Stimulated activated CD4-positive, alpha-beta T cell treated with anti-CD3 and anti-CD28 coated beads, TNF-alpha, amount 100 ng/mL, for 48 hours (primary cell): ENCODE measurements at places on chromosomes 11 and 22.

GRCh38 chr22:41551877-41552582 is 7.8 kb upstream of the POLR3H start:
- no peak for DNase-seq

- no peak for DNase-seq
These were observed 808 bp downstream of the SNAP29 start for GRCh38 chr22:20859615-20860014.

- no peak for DNase-seq
These were observed 18.6 kb upstream of the MCHR1 start for GRCh38 chr22:40660730-40661129.

- DNase-seq, result no peak
These were observed 65.2 kb downstream of the PDE2A start for GRCh38 chr11:72609045-72609444.

DNA sequence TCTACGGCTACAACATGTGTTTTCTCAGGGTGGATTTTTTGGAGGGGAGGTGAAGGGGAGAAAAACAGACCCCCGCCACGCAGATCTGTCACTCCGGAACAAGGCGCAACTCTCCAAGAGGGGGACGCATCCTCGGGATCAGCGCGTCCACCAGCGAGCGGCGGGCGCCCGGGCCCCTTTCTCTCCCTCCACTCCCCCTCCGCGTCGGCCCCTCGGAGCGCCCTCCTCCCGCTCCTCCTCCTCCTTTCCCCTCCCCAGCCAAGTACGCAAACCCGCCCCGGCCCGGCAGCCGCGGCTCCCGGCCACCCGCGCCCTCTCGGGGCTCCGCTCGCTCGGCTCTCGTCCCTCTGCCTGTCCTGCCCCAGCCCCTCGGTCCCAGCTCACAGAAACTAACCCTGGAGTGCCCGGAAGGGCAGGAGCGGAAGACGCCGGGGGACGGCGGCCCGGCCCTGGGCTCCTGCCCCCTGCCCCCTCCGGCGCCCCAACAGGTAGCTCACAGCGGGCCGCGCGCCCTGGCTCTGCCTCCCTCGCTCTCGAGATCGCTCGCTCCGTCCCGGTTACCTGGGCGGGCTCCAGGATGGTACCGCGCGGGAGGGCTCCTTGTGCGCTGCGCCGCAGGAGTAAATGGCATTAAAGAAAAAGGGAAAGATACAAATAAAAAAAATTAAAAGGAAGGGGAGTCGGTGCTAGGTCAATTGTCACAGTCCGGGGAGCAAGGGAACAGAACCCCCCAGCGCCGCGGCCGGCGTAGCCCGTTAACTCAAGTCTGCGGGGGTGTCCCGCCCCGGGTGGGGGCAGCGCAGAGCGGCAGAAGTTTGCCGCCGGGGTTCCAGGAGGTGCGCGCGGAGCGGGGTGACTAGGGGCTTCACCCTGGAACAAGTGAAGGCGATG is 131.4 kb upstream of the C11orf58 start:
- no peak for DNase-seq

DNA sequence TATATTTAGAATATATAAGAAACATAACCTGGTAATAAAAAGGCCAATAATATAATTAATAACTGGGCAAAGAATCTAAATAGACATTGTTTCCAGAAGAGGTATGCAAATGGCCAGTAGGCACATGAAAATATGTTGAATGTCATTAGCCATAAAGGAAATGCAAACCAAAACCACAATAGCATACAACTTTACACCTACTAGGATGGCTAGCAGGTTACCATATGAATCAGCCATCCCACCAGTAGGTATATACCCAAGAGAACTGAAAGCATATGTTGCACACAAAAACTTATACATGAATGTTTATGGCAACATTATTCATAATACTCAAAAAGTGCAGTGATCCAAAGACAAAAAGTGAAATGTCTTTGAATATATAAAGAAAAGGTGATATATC is 2.7 kb upstream of the OR2D2 start:
- no peak for DNase-seq

DNA sequence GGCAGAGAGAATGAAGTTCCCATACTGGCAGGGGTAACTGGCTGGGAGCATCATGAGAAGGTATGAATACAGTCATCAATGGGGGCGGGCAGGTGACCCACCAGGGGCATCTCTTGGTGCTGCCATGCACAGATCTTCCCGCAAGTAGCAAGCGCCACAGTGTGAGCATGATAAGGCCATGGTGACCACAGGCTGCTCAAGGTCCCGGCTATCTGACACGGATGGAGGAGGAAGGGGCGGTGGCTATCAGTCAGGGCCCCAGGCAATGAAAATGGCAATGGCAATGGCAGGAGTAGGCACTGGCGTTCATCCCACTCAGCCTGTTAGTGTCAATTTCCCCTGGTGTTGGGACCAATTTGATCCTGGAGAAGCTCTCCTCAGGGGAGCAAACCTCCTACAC is 21.6 kb downstream of the ASCL2 start:
- no peak for DNase-seq

- DNase-seq, result no peak
These were observed 39.2 kb upstream of the SLC36A4 start for GRCh38 chr11:93236741-93237675.

GRCh38 chr11:17378655-17379054 is 9.8 kb downstream of the KCNJ11 start:
- DNase-seq, result no peak

DNA sequence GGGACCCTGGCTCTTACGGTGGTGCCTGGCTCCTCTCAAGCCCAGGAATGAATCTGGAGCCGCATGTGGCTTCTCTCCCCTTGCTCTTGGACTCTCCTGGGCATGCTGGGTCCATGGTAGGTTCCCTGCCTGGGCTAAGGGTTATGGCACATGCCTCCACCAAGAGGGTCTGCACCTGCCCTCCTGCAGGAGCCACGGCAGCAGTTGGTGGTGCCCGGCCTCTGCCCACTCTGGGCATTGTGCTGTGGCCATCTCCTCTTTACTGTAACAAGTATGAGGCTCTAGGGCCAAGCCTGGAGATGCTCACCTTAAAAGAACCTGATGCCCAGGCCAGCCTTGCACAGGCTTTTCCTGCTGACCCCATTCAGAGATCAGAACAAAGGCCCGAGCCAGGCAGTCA is 104.0 kb upstream of the PITPNB start:
- no peak for DNase-seq

- no peak for DNase-seq
These were observed 71.5 kb upstream of the TTC12 start for GRCh38 chr11:113242767-113243397.

GRCh38 chr11:60879104-60879503 is 11.8 kb downstream of the ZP1 start:
- DNase-seq, result no peak

DNA sequence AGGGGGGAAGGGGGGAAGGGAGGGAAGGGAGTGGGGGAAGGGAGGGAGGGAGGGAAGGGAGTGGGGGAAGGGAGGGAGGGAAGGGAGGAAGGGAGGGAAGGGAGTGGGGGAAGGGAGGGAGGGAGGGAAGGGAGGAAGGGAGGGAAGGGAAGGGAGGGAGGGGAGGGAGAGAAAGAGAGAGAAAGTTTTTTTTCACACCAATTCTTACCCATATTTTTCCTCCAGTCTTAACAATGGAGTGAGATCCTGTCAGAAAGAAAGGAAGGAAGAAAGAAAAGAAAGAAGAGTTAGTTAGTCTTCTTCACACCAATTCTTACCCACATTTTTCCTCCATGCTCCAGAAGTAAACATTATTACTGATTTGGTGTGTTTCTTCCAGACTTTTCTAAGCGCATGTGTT is 3.0 kb upstream of the OR2AT4 start:
- no peak for DNase-seq

DNA sequence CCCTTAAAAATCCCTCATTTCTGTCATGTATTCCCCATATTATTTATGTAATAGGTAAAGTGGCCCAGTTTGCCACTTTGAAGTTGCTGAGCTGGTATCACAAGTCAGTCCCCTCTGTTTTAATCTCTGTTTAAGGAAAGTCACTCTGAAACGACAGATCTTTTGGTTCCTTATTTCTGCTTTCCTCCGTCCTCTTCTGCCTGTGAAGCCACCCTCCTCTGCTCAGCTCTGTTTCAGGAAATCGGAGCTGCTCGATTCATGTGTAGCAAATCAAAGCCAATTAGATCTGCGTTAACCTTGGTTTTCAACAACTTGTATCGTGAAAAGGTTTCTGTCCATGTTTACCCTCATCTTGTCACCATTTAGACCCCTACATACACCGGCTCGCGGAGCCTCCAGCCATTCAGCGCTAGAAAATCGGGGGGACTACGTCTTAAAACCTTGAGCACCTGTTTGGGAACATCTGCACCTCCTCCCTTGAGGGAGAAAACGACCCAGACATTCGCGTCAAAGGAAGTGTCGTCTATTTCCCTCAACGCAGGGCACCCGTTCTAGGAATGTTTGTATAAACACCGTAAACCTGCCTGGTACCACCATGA is 576 bp upstream of the SC5D start:
- no peak for DNase-seq

GRCh38 chr22:41782316-41782715 is 18.2 kb upstream of the CCDC134 start:
- DNase-seq, result no peak

DNA sequence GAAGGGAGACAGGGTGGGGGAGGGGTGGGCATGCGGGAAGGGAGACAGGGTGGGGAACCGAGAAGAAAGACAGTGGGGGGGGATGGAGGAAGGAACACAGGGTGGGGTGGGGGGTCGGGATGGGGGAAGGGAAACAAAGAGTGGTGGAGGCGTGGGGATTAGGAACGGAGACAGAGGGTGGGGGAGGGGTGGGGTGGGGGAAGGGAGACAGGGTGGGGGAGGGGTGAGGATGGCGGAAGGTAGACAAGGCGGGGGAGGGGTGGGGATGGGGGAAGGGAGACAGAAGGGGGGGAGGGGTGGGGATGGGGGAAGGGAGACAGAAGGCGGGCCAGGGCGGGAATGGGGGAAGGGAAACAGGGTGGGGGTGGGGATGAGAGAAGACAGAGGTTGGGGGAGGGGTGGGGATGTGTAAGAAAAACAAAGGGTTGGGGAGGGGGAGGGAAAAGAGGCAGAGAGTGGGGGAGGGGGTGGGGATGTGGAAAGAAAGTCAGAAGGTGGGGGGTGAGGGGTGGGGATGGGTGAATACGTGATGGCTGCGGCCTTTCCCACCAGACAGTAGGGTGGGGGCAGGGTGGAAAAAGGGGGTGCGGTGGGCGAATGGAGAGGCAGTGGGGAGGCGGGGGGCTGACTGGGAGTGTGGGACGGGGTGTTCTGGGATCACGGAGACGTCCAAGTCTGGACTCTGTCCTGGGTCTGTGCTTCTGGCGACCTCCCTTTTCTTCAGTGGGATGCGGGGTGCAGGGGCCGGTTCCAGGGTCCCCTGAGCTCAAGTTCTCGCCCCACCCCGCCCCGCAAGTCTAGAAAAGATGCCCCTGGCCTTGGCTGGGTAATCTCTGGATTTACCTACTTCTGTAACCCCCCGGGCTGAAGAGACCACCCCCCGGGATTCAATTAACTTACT is 744 bp downstream of the PRAME start:
- no peak for DNase-seq

GRCh38 chr22:28103596-28103995 is 184.5 kb upstream of the PITPNB start:
- DNase-seq, result no peak

DNA sequence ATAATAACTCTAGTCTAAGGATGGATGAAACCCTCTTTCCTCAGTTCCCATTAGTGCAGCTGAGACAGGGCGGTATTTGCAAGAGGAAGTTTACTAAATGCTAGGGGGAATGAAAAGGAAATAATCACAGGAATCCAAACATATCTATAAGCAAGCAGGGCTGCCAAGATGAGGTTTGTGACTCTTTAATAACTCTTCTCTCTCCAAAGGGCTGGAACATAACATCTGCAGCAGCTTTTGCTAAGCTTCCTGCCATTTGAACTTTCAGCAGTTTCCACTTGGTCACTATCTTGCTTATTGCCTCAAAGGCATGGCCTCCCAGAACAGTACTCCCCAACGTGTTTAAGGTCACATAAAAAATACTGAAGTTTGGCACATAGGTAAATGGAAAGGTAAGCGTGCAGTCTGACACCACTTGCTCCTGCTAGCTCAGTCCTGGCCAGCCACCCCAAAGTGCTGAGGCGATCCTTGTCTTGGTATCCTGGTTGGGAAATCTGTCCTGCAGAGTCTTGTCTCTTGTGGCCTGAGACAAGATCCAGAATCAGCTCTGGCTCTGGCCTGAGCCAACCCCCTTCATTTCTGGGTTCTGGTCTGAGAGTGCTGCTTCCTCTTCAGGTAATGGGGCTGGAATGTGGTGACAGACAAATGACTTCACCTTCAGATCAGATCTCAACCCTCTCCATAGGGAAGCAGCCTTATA is 81.8 kb downstream of the KCNC1 start:
- no peak for DNase-seq

- no peak for DNase-seq
These were observed 20.9 kb upstream of the SLC25A1 start for GRCh38 chr22:19199479-19199878.

DNA sequence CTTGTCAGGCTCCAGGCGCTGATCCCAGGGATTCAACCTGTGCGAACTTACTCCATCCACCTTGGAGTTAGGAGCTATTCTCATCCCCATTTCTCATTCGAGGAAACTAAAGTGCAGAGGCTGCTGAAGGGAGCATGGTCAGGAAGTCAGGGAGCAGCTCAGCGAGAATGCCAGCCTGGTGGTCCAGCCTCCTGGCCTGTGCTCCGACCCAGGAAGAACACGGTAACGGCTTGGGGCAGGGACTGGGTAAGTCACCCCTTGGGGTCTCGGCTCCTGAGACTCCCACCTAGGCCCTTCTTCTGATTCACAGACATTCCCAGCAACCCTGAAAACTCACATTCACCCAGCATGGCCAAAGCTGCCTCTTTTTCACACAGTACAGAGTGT is 132.8 kb downstream of the CRYBB2 start:
- DNase-seq, result no peak

GRCh38 chr11:67277231-67277961 is 11.1 kb downstream of the GRK2 start:
- peak; percentile 85 for DNase-seq

- no peak for DNase-seq
These were observed 14.3 kb upstream of the EFCAB6 start for GRCh38 chr22:43826142-43827002.

DNA sequence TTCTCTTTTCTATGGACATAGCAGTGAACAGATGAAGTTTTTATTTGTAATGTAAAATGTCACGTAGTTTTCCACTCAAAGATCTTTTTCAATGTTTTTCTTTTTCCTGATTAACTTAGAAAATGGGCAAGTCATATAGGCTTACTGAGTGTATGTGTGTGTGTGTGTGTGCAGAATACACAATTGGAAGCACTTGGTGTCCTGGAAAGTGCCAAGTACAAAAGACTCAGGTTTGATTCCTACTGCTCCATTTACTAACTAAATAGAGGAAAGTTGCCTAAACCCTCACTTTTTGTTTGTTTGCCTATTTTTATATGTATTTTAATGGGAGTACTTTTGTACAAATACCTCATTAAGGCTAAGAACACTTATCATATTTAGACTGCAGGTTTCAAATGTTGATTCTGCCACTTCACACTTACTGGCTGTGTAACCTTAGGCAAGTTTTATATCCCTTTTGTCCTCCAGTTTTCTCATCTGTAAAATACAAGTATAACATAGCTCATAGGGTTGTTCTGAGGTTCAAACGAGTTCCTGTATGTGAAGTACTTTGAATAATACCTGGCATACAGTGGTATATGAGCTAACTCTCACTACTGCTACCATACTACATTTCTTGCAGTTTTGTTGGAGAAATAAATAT is 90.1 kb downstream of the TYR start:
- no peak for DNase-seq
